T-helper 17 cell (primary cell): ENCODE measurements at places on chromosomes 12 and 14.
A peak's percentile ranks its signal among the peaks of the same experiment; 100 is the strongest.

GRCh38 chr12:76417116-76417515 lies 68.9 kb upstream of the BBS10 start:
- no peak for DNase-seq
- no peaks in the 10 kb centered on the region for H3K36me3 ChIP-seq
- peaks cover 9% of the 10 kb centered on the region for H3K4me1 ChIP-seq
- no peaks in the 10 kb centered on the region for H3K27me3 ChIP-seq
- H3K27ac ChIP-seq, result peak overlapping the region; percentile 67
- H3K4me3 ChIP-seq, result no peak overlapping the region

DNA sequence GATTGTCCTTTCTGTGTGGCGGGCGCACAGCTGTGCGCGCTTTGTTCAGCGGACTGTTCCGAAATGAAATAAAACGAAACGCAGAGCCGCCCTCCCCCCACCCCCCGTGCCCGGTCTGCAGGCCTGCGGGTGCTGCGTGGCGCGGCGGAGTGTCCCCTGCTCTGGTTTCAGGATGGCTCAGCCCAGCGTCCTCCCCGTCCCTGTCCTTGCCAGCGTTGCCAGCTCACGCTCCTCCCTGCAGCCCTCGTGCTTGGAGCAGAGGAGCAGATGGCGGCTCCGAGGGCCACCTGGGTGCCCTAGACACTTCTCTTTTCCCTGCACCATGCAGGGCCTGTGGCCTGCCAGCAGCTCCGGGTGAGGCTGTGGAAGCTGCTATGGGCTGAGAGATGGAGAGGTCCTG lies 17.5 kb upstream of the BEGAIN start:
- peaks cover 2% of the 10 kb centered on the region for H3K4me1 ChIP-seq
- H3K4me3 ChIP-seq, result no peak overlapping the region
- DNase-seq, result no peak
- no peak overlapping the region for H3K27ac ChIP-seq
- H3K36me3 ChIP-seq, result peaks cover 2% of the 10 kb centered on the region
- H3K27me3 ChIP-seq, result peaks cover 17% of the 10 kb centered on the region

- H3K27ac ChIP-seq, result no peak overlapping the region
- H3K36me3 ChIP-seq, result no peaks in the 10 kb centered on the region
- peaks cover 39% of the 10 kb centered on the region for H3K27me3 ChIP-seq
- H3K4me1 ChIP-seq, result no peaks in the 10 kb centered on the region
- no peak overlapping the region for H3K4me3 ChIP-seq
These were observed 47.9 kb downstream of the NUAK1 start for GRCh38 chr12:106090591-106091445.

- H3K4me1 ChIP-seq, result peaks cover 12% of the 10 kb centered on the region
- H3K36me3 ChIP-seq, result peaks cover 18% of the 10 kb centered on the region
- H3K4me3 ChIP-seq, result peak overlapping the region; percentile 5
- no peaks in the 10 kb centered on the region for H3K27me3 ChIP-seq
These were observed 24.5 kb downstream of the SETD1B start for GRCh38 chr12:121828306-121828705.

DNA sequence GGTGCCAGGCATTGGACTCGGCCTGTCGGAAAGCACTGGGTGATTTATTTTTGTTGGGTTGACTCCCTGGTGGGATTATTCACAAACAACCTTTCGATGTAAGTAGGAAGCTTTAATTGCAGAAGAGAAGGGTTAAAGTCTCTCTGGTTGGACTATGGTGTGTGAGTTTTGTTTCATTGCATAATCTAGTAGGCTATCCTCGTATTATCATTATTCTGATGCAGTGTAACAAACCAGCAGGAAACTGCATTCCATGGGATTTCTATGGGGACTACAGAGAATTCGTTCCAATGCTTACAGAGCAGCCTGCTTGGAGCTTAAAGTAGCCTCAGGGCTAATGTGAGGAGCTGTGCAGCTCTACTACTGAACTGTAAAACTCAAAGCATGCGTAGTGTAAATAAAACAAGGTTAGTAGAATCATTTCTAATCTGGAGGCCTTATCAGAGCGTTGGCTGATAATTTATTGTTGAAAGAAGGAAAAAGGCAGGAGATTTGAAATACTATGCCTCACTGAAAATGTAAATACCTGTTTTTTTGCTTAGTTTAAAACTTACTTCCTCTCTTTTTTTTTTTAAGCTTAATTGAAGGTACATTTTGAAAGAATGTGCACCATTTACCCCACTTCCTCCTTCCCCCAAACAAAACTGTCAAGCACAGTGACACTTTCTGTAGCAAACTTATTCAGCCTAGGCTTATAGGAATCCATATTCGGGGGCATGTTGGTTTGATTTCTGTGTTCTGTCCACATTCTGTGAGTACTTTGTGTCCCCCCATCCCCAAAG lies 226.7 kb downstream of the NPAS3 start:
- DNase-seq, result no peak
- no peak overlapping the region for H3K4me3 ChIP-seq
- H3K36me3 ChIP-seq, result no peaks in the 10 kb centered on the region
- H3K27me3 ChIP-seq, result peaks cover 5% of the 10 kb centered on the region
- H3K4me1 ChIP-seq, result no peaks in the 10 kb centered on the region
- no peak overlapping the region for H3K27ac ChIP-seq

DNA sequence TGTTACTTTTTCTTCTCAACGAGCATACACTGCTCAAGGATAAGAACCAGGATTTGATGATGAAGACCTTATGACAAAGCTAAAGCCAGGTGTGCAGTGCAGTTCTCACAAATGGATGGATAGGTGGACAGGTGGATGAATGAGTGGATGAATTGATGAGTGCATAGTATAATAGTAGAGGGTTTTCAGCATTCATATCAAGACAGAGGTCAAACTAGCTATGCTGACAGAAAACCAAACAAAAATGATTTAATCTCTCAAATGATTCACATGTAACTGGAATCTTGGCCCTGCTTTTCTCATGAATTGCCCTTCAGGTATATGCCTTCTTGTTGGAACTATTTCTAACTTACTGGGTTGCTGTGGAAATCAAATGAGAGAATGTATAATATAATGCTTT lies 240.9 kb downstream of the BCAT1 start:
- H3K36me3 ChIP-seq, result peaks cover 2% of the 10 kb centered on the region
- no peak for DNase-seq
- H3K4me1 ChIP-seq, result peaks cover 2% of the 10 kb centered on the region
- H3K27ac ChIP-seq, result no peak overlapping the region

- H3K27me3 ChIP-seq, result no peaks in the 10 kb centered on the region
- peak overlapping the region; percentile 93 for H3K4me3 ChIP-seq
- DNase-seq, result no peak
- H3K4me1 ChIP-seq, result peaks cover 12% of the 10 kb centered on the region
- H3K27ac ChIP-seq, result peak overlapping the region; percentile 89
These were observed 1.3 kb downstream of the BBS10 start for GRCh38 chr12:76346798-76347420.

- peak overlapping the region; percentile 98 for H3K27ac ChIP-seq
- H3K27me3 ChIP-seq, result no peaks in the 10 kb centered on the region
- peak overlapping the region; percentile 98 for H3K4me3 ChIP-seq
- H3K4me1 ChIP-seq, result peaks cover 45% of the 10 kb centered on the region
These were observed 646 bp downstream of the ST8SIA1 start for GRCh38 chr12:22333713-22334409.

- no peaks in the 10 kb centered on the region for H3K4me1 ChIP-seq
- H3K27ac ChIP-seq, result no peak overlapping the region
- no peak overlapping the region for H3K4me3 ChIP-seq
- peaks cover 12% of the 10 kb centered on the region for H3K27me3 ChIP-seq
These were observed 25.6 kb upstream of the MED13L start for GRCh38 chr12:116303066-116303465.

DNA sequence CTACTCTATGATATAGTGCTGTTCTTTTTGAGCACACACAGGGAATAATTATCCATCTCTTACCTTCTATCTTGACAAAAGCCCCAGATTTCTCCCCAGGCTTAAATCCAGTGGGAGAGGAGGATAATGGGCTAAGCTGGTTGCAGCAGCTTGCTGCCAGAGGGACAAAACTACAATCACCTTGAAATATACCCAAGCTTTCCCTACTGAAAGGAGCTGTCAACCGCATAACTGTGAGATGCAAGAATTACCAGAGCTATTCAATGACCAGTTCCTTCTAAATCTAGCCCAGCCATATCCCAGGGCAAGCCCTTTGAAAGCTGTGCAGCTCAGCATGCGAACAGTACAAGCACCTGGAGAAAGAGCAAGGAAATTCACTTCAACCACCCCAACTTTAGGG lies 943 bp upstream of the MGAT4C start:
- H3K4me1 ChIP-seq, result no peaks in the 10 kb centered on the region
- DNase-seq, result no peak

- H3K27me3 ChIP-seq, result peaks cover 7% of the 10 kb centered on the region
- H3K4me3 ChIP-seq, result no peak overlapping the region
- H3K36me3 ChIP-seq, result peaks cover 2% of the 10 kb centered on the region
- DNase-seq, result no peak
- peaks cover 4% of the 10 kb centered on the region for H3K4me1 ChIP-seq
- H3K27ac ChIP-seq, result no peak overlapping the region
These were observed 8.8 kb upstream of the TRPV4 start for GRCh38 chr12:109842021-109842420.

- H3K27me3 ChIP-seq, result no peaks in the 10 kb centered on the region
- no peak for DNase-seq
These were observed 67.3 kb upstream of the KCNH3 start for GRCh38 chr12:49471557-49471956.

GRCh38 chr12:132185705-132186104 lies 41.4 kb downstream of the NOC4L start:
- H3K27me3 ChIP-seq, result no peaks in the 10 kb centered on the region
- peaks cover 2% of the 10 kb centered on the region for H3K36me3 ChIP-seq
- peak overlapping the region; percentile 68 for H3K27ac ChIP-seq
- peaks cover 25% of the 10 kb centered on the region for H3K4me1 ChIP-seq
- no peak for DNase-seq

DNA sequence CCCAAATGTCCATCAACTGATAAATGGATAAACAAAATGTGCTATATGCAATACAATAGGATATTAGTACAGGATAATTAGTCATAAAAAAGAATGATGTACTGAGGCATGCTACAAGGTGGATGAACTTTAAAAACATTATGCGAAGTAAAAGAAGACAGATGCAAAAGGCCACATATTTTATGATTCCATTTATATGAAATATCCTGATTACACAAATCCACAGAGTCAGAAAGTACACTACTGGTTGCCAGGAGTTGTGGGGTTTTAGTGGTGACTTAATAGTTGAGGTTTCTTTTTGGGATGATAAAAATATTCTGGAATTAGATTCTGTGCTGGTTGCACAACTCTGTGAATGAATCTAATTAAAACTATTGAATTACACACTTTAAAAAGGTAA lies 12.6 kb downstream of the TRIM9 start:
- H3K27me3 ChIP-seq, result peaks cover 28% of the 10 kb centered on the region
- H3K4me1 ChIP-seq, result no peaks in the 10 kb centered on the region
- H3K27ac ChIP-seq, result no peak overlapping the region
- no peaks in the 10 kb centered on the region for H3K36me3 ChIP-seq
- no peak for DNase-seq
- H3K4me3 ChIP-seq, result no peak overlapping the region

- peaks cover 14% of the 10 kb centered on the region for H3K27me3 ChIP-seq
- H3K36me3 ChIP-seq, result no peaks in the 10 kb centered on the region
- peaks cover 7% of the 10 kb centered on the region for H3K4me1 ChIP-seq
- peak overlapping the region; percentile 73 for H3K27ac ChIP-seq
- DNase-seq, result peak; percentile 18
These were observed 167.6 kb downstream of the SLC41A2 start for GRCh38 chr12:104790296-104791125.

DNA sequence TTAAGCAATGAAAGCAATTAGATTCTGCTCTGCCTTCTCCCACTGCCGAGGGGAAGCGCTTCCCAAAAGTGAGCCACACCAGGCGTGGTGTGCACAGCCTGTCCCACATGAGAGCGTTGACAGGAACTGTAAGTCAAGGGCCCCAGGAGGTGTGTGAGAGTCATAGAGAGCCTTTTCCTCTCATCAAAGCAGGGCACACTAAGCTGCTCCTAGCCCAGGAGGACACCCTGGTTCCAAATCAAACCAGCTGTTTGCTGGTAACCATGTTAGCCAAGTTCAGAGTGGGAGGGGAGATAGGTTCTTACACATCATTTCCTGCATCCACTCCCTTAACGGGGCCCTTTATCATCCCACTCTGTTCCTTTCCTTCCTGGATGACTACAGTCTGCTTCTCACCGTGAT lies 98.3 kb downstream of the SPTSSA start:
- H3K27me3 ChIP-seq, result peaks cover 39% of the 10 kb centered on the region
- H3K27ac ChIP-seq, result no peak overlapping the region
- H3K4me1 ChIP-seq, result peaks cover 10% of the 10 kb centered on the region
- H3K36me3 ChIP-seq, result no peaks in the 10 kb centered on the region
- no peak for DNase-seq
- H3K4me3 ChIP-seq, result no peak overlapping the region

GRCh38 chr12:25135531-25136154 lies 59.3 kb downstream of the DNAI7 start:
- no peaks in the 10 kb centered on the region for H3K4me1 ChIP-seq
- peaks cover 2% of the 10 kb centered on the region for H3K36me3 ChIP-seq
- peaks cover 21% of the 10 kb centered on the region for H3K27me3 ChIP-seq
- H3K4me3 ChIP-seq, result no peak overlapping the region
- DNase-seq, result no peak

- H3K36me3 ChIP-seq, result no peaks in the 10 kb centered on the region
- H3K4me1 ChIP-seq, result peaks cover 24% of the 10 kb centered on the region
- no peaks in the 10 kb centered on the region for H3K27me3 ChIP-seq
- no peak overlapping the region for H3K4me3 ChIP-seq
These were observed 7.3 kb downstream of the AKT1 start for GRCh38 chr14:104788161-104788818.

DNA sequence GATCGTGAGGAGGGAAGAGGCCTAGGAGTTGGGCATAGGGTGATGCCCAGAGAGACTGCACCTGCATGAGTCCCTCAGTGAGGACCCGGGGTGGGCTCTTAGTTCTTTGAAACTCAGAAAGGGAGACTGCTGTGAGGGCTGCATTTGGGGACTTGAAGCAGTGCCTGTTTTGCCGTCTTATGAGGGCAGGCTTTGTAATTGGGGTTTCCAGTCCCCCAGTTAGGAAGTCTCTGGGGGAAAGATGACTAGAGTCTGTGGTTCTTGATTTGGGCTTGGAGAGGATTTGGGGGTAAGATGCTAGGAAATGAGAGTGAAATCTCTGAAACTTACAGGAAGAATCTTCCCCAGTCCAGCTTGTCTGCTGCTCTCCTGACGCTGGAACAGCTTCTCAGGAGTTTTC lies 99.6 kb downstream of the ARF6 start:
- H3K27ac ChIP-seq, result peak overlapping the region; percentile 90
- H3K4me1 ChIP-seq, result peaks cover 14% of the 10 kb centered on the region
- H3K27me3 ChIP-seq, result no peaks in the 10 kb centered on the region
- no peak for DNase-seq
- peaks cover 3% of the 10 kb centered on the region for H3K36me3 ChIP-seq

GRCh38 chr12:39764944-39765560 lies 145.4 kb upstream of the ABCD2 start:
- H3K4me1 ChIP-seq, result peaks cover 2% of the 10 kb centered on the region
- no peak overlapping the region for H3K27ac ChIP-seq
- DNase-seq, result no peak
- H3K4me3 ChIP-seq, result no peak overlapping the region
- H3K36me3 ChIP-seq, result peaks cover 2% of the 10 kb centered on the region
